Foreskin keratinocyte (primary cell): ENCODE measurements at places on chromosomes 7 and 10. TPM values are rescaled to one million over a fixed set of nuclear protein-coding genes. Genes with fewer than 3 reads are reported as not detected.

Gene LBX1
- polyA plus RNA-seq: not detected in 2 replicates

Gene PNLIPRP3
- polyA plus RNA-seq: 9.7 and 13.7 TPM in 2 replicates

Gene DUS4L
- 7.3 and 8.7 TPM in 2 replicates for polyA plus RNA-seq

Gene MYPN
- polyA plus RNA-seq: 0.01 TPM in 1 of 2 replicates, not detected in the other

Gene KCP
- 0.03 TPM in 2 replicates for polyA plus RNA-seq

Gene ZNF736
- 0.99 and 1.0 TPM in 2 replicates for polyA plus RNA-seq

Gene NUDT1
- 118 TPM in 2 replicates for polyA plus RNA-seq

Gene HOXA1
- 6.3 and 8.2 TPM in 2 replicates for polyA plus RNA-seq

Gene GPR26
- not detected in 2 replicates for polyA plus RNA-seq

Gene CUZD1
- 0.73 and 1.1 TPM in 2 replicates for polyA plus RNA-seq

Gene DDX56
- 91.2 and 93.8 TPM in 2 replicates for polyA plus RNA-seq

Gene LDB3
- not detected in 2 replicates for polyA plus RNA-seq

Gene EBLN1
- not detected in 2 replicates for polyA plus RNA-seq
